ENCODE measurements at places on chromosomes 16 and 17. TPM values are rescaled to one million over a fixed set of nuclear protein-coding genes. Genes with fewer than 3 reads are reported as not detected.

Gene DPEP2
- total RNA-seq: not detected

Gene TP53TG3F
- 0.17 TPM for total RNA-seq

Gene SCNN1G
- 2.0 TPM for total RNA-seq

Gene SPNS2
- 11.3 TPM for total RNA-seq

Gene TBC1D26
- 0.07 TPM for total RNA-seq

Gene CD79B
- total RNA-seq: 0.09 TPM

Gene RNF222
- total RNA-seq: not detected

Gene PPY
- total RNA-seq: 0.44 TPM

Gene FBXW10B
- 3.2 TPM for total RNA-seq
